Activated CD4-positive, alpha-beta T cell treated with anti-CD3 and anti-CD28 coated beads, Interleukin-2, amount 50 U/mL, for 4 hours (primary cell): ENCODE measurements at places on chromosomes 6 and 20.
A peak's percentile ranks its signal among the peaks of the same experiment; 100 is the strongest.

- DNase-seq = no peak
These were observed 690.6 kb downstream of the EPM2A start for GRCh38 chr6:145044641-145045246.

GRCh38 chr6:161130541-161130940 lies 139.0 kb downstream of the MAP3K4 start:
- no peak for DNase-seq

DNA sequence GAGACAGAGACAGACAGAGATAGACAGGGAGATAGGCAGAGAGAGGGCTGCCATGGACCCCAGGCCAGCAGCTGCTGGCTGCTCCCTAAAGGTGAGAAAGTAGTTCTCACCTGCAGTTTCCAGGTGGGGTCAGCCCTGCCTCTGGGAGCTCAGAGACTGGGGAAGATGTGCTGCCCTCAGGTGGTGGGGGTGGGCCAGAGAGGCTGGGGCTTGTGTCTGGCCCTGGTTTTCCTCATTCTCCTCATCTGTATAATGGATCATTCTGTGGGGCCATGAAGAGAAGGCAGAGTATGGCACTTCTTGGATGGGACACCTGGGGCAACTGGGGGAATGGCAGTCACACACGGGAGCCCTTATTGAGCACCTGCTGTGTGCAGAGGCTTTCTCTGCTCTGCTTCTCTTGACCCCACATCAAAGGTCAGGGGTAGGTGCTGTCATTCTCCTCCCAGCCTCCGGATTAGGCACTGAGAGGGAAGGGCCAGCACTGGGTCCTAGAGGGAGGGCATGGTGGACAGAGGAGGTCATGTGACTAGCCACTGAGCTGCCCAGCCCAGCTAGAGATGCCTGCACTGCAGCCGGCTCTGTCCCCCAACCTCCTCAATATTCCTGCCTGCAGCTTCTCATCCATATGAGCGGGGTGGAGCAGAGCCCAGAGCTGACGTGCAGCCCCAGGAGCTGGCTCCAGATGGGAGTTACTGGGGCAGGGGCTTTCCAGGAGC lies 4.1 kb downstream of the ANGPT4 start:
- DNase-seq = no peak

GRCh38 chr20:64064145-64064698 lies 1.2 kb downstream of the TCEA2 start:
- no peak for DNase-seq

DNA sequence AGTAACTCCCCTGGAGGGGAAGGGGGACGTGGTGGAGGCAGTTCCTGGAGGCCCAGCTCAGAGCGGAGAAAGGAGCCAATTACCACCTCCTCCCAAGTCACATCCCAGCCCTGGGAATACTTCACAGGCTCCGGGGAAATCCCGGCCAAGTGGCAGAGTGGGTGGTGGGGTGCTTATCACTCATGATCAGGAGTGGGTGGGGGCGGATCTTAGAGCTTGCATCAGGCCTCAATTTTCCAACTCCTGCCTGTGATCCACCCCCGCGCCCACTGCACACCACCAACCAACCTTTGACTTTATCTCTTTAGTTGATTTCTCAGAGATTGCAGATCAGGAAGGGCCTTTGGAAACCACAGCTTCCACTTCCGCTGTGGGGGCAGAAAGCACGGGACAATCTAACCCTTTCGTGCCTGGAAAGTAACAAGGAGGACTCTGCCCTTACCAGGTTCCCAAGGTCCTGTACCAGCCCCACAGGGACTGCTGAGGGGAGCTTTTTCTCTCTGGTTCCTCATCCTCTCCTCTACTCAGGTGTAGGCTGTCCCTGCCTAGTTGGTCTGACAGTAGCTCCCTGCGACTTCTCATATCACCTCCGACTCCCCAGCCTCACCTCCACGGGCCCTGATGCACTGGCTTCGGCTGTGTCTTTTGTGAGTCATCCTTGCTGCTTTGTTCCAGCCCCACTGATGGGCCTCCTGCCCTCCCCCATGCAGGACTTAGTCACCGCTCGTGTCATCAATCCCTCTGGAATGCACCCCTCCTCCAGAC lies 24.9 kb upstream of the IER3 start:
- DNase-seq = peak; percentile 78

GRCh38 chr6:20350215-20350614 lies 51.5 kb upstream of the E2F3 start:
- no peak for DNase-seq

- no peak for DNase-seq
These were observed 569 bp upstream of the CDC5L start for GRCh38 chr6:44386929-44387345.

GRCh38 chr6:105373481-105373880 lies 29.4 kb downstream of the PREP start:
- no peak for DNase-seq

GRCh38 chr6:151914484-151914883 lies 107.0 kb downstream of the ESR1 start:
- DNase-seq = no peak

DNA sequence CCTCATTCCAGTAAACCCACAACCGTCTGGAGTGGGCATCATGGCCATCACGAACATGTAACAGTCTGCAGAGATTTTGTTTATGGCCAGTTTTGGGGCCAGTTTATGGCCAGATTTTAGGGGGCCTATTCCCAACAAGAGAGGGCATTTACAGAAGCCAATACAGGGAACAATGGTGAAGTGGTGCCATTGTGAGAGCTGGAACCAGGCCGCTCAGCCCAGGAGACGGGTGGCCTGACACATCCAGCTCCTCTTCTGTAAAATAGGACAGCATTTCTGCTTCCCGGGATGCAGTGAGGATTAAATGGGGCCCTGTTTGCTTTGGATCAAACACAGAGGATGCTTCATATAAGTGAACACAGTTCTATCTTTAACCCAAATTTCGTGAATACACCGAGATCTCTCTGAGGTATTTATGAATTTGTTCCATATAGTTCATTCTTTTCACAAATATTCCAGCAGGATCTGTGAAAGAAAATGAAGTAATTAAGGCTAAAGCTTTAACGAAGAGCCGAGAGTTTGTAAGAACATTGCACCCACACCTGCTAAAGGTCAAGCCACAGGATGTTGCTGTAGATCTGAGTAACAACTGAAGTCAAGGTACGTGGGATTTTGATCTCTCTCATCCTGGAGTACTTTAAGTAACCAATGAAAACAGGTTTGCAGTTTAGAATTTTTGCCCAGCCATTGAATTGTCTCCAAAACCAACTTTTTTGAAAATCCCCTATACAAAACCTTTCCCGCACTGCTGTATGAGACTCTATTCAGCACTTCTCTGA lies 14.5 kb upstream of the SIRPG start:
- DNase-seq = peak; percentile 23

- no peak for DNase-seq
These were observed 510.7 kb upstream of the SULF2 start for GRCh38 chr20:48295966-48296421.

- no peak for DNase-seq
These were observed 11.5 kb downstream of the RNF146 start for GRCh38 chr6:127277878-127278843.

DNA sequence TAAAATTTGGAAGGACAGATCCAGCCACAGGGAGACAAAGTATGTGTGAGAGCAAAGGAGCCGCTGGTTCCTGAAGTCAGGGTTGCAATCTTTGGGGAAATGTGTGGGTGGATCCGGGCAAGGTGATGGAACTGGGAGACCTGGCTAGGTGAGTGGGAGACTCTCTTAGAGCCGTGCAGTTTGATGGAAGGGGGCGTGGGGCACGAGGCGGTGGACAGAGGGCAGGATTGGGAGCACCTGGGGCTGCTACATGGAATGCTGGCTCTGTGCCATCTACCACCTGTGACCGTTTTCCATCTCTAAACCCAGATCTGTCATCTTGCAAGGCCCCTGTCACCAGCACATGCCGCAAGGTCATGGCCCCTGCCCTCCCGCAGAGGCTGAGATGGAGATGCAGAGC lies 268.4 kb downstream of the SMOC2 start:
- no peak for DNase-seq

DNA sequence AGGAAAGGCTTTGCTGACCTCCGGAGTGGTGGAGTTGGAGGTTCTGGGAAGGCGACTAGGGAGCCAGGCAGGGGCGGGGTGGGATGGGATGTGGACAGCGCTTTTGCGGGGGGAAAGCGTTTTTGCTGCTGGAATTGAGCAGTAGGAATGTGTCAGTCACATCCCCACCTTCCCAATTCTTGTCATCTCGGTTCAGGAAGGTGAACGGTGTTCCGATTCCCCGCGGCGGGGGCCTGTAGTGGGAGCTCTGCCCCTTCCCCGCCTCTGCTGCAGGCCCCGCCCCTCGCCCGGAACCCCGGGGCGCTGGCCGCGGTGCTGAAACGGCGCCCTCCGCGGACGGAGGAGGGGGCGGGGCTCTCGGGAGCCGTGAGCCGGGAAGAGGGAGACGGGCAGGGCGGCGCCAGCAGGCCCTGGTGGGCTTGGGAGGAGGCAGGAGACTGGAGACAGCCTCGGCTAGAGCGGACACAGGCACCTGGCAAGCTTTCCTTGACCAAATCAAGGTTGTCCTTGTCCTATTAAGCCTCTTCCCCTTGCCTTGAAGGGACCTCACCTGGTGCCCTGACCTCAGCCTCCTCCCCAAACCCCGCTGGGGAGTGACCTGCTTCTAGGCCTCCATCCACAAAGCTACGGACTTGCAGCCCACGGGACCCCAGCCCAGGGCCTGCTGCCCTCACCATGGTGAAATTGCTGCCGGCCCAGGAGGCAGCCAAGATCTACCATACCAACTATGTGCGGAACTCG lies at the start of gene LHFPL5:
Gene LHFPL5, plus strand, starts transcription at position 357 of the 741 bp plus-strand sequence. Its CDS starts 319 bp downstream, at position 676.
- DNase-seq = no peak

- DNase-seq = no peak
These were observed 11.9 kb downstream of the HINT3 start for GRCh38 chr6:125968493-125968892.

GRCh38 chr6:157962601-157963302 lies 18.9 kb upstream of the SYNJ2 start:
- no peak for DNase-seq

- no peak for DNase-seq
These were observed 76.8 kb downstream of the TTLL2 start for GRCh38 chr6:167401525-167402194.

DNA sequence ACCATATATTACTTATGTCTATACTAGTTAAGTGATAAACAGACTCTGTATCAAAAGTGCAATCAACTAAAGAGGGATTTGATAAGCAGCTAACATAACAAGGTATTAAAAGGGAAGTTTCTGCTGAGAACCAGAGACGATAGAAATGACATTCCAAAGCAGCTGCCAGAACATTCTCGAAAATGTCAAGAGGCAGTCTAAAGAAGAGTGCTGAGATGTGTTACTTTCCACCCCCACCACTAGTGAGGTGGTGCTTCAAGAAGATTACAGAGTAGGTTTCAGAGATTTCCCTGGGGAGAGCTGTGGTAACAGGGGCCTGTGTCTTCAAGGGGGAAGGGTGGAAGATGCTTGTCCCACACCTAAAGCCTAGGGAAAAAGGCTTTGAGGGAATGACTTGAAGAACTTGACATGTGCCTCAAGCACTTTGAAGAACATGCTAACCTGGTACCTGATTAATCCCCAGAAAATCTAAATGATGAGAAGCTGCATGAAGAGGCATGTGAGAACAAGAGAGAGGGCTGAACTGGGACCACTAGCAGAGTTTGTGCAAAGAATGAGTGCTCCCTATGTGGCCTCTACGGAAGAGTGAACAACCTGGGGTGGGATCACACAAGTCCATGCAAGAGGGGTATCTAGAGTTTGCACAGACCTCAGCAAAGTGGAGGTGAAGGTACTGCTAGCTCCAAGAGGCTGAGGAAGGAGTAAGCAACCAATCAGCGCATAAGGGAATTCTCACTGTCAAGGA lies 5.0 kb downstream of the FAM184A start:
- no peak for DNase-seq

GRCh38 chr20:46913329-46914044 lies 18.8 kb downstream of the EYA2 start:
- no peak for DNase-seq

- no peak for DNase-seq
These were observed 44.2 kb upstream of the ESR1 start for GRCh38 chr6:151763303-151763702.

DNA sequence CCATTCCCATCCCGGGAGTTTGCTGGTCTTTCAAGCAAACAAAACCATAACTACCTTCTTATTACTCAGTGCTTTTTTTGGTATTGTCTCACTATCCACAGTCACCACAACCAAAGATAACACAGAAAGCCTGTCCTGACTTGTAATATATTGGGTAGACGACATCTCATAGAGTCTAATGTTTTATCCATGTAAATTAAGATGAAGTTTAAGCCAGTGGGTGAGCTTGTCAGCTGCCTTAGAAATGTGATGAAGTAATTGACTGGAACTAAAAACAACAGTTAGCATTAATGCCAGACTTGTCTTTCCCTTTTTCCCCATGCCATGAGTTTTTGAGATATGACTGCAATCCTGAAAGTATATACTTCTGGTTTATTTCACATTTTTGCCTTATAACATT lies 282.7 kb upstream of the PRDM1 start:
- no peak for DNase-seq

- no peak for DNase-seq
These were observed 34.6 kb downstream of the FBXO5 start for GRCh38 chr6:152948150-152948768.

- DNase-seq = no peak
These were observed 21.0 kb downstream of the TCF15 start for GRCh38 chr20:588932-589672.

DNA sequence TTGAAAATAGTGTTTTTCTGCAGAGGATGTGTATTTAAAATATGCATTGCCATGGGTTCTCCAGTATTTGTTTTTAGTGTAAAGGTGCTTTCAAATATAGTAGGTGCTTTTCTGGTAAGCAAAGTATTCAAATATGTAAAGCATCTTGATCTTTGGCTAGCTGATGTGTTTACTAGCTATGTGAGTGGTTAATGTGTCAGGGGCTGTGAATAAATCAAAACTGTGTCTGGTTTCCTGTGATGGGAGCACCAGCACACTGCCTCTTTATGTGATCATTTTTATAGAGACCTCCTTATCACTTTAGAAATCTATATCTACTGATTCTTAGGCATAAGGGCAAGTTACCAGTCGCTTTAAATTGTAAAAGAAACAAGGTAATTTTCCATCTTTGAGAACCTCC lies 388.9 kb upstream of the MAN1A1 start:
- DNase-seq = no peak

- no peak for DNase-seq
These were observed 40.1 kb downstream of the SNRPB start for GRCh38 chr20:2430538-2430937.

DNA sequence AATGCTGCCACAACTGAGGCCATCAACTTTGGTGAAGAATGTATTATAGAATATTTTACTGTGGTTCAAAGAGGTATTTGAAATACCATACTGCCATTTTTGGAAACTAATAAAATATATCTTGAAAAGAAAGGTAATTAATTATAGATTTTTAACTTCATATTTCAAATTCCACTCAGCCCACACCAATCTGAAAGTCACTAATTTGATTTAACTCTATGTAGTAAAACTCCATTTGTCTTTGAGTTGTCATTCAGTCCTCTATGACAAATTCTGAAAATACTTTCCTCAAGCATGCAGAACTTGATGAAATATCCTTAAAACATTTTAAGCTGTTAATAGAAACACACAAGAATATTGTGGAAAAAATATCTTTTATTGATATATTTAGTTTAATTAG lies 1196.7 kb upstream of the CITED2 start:
- DNase-seq = no peak
